ENCODE measurements at places on chromosomes 7 and 10. TPM values are rescaled to one million over a fixed set of nuclear protein-coding genes. Genes with fewer than 3 reads are reported as not detected.

GRCh38 chr10:24721229-24722106, 2.2 kb downstream of the ARHGAP21 start:
- H3K27me3 ChIP-seq: no peaks in the 10 kb centered on the region
- peak overlapping the region; percentile 71 for H3K4me3 ChIP-seq
- H3K27ac ChIP-seq: no peak overlapping the region

GRCh38 chr7:158300427-158300826, 287.2 kb downstream of the PTPRN2 start:
- no peak for DNase-seq
- no peaks in the 10 kb centered on the region for H3K27me3 ChIP-seq
- H3K27ac ChIP-seq: no peak overlapping the region

DNA sequence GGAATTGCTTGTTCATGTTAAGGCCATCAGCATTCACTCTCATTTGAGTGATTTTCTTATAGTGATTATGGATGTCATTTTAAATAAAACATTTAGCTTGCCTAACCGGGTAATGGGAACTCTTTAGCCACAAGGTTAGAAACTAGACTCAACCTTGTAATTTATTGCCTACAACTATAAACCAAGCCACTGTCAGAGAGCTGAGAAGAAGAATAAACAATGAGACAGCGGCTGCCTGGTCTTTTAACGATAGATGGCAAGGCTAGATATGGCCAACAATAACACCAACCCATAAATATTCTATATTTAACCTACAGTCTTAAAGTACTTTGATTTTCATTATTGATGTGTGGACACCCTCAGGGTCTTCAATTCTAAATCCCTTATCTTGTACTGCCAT, 27.8 kb upstream of the INHBA start:
- H3K4me1 ChIP-seq: no peaks in the 10 kb centered on the region
- no peak overlapping the region for H3K27ac ChIP-seq
- no peaks in the 10 kb centered on the region for H3K36me3 ChIP-seq
- no peaks in the 10 kb centered on the region for H3K27me3 ChIP-seq

DNA sequence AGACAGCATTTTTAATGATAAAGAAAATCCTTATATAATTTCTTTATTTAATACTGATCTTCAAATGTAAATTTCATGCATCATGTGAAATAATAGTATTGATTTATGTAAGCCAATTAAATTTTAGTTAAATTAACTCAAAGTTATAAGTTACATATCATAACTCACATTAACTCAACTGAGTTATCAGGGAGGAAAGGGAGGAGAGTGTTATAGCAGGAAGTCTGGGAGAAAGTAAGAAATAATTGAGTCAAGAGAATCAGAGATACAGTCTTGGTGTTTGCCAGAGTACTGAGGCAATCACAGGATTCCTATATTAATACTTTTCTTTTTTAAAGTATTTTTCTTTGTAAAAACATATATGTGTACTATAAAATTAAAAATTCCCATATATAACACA, 4.0 kb downstream of the BICC1 start:
- H3K27ac ChIP-seq: no peak overlapping the region
- H3K4me3 ChIP-seq: no peak overlapping the region
- no peaks in the 10 kb centered on the region for H3K4me1 ChIP-seq
- DNase-seq: no peak
- H3K36me3 ChIP-seq: no peaks in the 10 kb centered on the region

The GDF2 gene
- not detected for total RNA-seq

The MTG1 gene
- total RNA-seq: 67.6 TPM

The GNAI1 gene
- 3.2 TPM for total RNA-seq

Data from naive thymus-derived CD4-positive, alpha-beta T cell (primary cell).